RPMI8226 (cell line): ENCODE measurements at places on chromosomes 1 and 21.

- DNase-seq, result peak; percentile 96
Observed at GRCh38 chr1:93591676-93592550, 89.7 kb downstream of the BCAR3 start.

GRCh38 chr1:181416268-181416860 is 67.0 kb upstream of the CACNA1E start:
- DNase-seq, result no peak

GRCh38 chr1:21321963-21322680 is 31.9 kb upstream of the ECE1 start:
- no peak for DNase-seq

GRCh38 chr21:45764792-45765191 is 121.3 kb downstream of the PCBP3 start:
- no peak for DNase-seq

DNA sequence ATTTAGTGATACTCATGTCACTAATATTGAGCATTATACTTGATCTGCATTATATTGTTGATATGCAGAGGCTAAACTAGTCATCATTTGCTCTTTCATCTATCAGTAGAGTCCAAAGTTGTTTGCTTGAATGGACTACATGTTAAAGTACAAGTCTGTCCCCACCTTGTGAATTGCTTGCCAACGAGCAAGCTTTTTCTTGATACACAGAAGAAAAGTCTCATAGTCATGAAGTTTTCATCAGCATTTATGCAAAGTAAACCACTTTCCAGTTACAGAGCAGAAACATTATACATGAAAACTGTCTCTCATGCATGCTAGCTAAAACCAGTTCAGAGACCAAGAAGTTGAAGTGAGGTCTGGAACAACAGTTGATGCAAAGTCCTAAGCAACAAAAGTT is 13.0 kb downstream of the SFPQ start:
- DNase-seq, result no peak

- DNase-seq, result no peak
Observed at GRCh38 chr1:13583966-13584791, 547 bp downstream of the PDPN start.

- no peak for DNase-seq
Observed at GRCh38 chr21:16071761-16072160, 342.0 kb downstream of the USP25 start.

GRCh38 chr1:22870201-22870871 is 102.3 kb downstream of the LACTBL1 start:
- DNase-seq, result no peak

GRCh38 chr1:225468270-225469020 is 40.6 kb upstream of the LBR start:
- DNase-seq, result no peak

DNA sequence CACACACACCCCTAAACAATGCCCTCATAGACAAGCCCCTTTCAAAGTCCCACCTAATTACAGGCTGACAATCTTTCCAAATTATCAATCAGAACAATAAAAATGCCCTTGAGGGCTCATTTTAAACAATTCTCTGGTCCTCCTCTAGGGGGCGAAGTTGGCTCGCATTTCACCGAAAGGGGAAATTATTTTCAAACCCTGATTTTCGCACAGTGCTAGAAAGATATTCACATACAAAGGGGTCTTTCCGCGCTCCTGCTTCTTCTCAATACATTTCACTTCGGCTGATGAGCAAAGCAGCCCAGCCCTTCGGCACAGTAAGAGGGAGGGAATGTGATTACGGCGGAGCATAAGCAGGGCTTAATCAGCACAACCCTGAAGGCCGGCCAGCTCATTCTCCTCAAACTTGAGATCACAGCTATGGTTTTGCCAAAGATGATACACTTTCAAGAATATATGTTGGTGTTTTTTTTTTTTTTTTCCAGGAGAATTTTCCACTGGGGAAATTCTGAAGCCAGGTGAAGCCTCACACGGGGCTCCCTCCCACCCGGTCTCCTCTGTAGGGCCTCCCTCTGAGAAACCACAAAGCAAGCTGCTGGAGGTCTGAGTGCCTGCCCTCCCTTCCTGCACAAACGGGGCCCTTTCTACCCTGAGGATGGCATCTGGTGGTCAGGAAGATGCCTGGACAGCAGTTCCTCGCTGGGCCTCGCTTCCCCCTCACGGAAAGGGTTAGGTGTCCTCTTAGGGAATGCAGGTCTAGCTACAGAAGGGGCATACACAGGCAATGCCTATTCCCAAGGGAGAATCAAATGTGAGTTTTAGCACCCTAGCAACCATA is 66.9 kb downstream of the GNG12 start:
- peak; percentile 49 for DNase-seq

DNA sequence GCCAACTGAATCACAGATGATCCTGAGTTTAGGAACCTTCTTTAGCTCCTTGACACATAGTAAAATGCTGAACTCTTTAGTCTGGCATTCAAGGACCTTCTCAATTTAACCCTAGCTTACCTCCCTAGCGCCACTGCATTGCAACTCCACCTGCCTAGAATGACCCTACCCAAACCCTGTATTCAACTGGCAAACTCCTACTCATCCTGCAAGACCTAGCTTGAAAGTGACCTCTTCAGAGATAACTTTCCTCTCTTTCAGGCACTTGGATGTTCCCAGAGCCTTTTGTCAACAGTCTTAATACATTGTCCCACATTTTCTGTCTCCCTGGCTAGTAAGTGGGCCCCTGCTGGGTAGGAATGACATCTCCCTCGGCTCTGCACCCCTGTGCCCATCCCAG is 19.7 kb downstream of the TRIM62 start:
- no peak for DNase-seq

DNA sequence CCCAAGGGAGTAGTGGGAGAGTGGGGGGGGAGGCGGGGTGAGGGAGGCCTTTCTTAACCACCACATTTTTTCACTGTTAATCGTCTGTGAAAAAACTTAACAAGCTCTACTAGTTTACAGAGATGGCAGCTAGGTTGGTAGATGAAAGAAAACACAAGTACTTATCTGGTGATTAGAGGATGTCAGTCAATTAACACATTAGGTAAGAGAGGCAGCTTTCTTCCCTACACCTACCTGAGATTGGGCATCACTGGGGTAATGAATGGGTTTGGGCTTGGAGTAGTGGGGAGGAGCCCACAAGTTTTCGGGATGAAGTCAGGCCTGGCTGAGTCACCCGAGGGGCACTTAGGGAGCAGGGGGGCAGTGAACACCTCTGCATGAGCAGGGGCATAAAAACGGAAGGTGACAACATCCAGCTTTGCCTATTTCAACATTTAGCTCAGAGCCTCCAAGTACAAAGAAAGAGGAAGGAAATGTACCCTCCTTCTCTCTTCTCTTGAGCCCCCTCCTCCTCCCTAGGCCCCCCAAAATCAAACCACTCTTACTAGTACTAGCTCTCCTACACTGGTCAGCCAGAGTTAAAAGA is 2.5 kb downstream of the LBR start:
- no peak for DNase-seq

- DNase-seq, result no peak
Observed at GRCh38 chr1:94092210-94092613, 28.7 kb downstream of the ABCA4 start.

DNA sequence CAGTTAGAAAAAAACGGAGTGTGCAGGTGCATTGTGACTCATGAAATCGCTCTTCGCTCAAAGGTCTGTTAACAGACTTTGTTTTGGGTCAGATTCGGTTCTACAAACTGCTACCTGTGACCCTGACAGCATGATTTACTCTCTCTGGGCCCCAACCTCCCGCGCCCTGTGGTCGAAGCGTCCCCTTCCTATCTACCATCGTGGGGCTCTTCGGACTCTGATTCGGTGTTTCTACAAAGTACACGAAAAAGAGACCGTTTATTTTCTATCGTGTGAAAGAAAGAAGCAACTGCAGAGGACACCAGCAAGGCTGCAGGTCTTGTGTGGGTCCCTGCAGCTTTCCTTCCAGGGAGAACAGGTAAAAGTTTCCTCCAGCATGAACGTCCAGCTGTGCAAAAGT is 29.4 kb upstream of the SLC19A1 start:
- no peak for DNase-seq

GRCh38 chr1:247638781-247639180 is 33.4 kb downstream of the OR2G3 start:
- DNase-seq, result no peak

- DNase-seq, result no peak
Observed at GRCh38 chr1:228011721-228012311, 5.0 kb downstream of the WNT3A start.

DNA sequence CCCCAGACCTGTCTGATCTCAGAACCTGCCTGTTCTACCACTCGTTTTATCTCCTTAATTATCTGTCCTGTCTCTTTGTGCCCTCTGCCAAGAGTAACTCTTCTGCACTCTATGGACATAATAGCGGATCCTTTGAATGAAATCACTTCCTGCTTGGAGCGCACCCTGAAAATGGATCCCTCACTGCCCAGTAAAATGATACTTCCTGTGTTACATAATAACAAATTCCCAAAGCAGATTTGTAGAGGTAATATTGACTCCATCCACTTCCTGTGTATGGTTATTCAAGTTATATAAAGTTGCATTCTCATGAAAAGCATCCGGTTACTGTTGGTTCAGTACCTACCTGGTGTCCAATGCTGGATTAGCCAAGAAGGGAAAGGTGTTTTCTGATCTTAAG is 246.0 kb downstream of the TRABD2B start:
- no peak for DNase-seq

DNA sequence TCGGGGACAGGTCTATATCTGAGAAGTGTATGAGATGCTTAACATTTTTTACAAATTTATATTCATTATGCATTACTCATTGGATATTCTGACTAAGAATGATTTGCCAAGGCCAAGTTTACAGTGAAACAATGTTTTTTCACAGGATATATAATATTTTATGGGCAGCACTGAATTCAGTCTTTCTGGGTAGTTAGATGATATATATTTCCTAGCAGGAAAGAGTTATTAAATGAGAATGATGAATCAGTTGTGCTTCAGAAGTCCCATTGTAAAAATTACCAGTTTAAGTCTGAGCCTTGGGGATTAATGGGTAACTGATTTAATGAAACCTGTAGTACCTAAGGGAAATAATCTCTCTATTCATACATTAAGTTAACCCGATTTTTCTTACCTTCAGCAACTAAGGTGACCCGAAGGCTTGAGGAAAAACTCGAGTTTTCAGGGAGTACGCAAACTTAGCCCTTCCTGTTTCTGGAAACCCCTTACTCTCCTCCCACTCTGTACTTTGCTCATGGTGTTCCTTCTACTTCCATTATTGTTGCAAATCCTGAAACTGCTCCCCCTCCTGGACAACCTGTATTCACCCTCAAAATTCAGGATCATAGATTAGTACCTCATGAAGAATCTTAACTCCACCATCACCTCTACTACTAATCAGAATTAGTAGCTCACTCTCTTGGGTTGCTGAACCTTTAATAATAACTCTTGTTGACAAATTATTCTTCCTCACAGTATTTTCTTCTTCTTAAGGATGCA is 135.1 kb downstream of the AK5 start:
- DNase-seq, result no peak

DNA sequence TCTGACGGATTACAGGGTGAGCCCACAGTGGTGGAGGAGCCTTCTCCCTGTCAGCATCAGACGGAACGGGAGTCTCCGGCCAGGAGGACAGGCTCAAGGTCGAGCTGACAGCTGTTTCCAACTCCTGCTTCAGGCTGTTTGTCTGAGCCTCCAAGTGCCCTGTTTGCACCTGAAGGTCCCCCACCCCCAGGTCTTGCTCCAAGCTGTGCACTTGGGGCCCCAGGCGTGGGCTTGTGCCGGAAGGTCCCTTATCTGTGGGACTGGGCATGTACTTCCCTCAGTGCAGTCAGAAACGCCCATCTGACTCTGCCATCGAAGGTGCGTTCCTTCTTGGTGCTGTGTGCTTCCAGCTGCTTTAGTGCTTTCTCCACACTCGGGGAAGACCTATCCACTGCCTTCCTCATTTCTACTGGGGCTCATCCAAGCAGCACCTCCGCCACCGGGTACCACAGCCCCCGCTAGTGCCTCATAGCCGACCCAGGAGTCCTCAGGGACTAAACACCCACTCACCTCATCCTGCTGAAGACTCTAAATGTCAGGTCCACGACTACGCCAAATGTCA is 29.5 kb upstream of the CR2 start:
- DNase-seq, result peak; percentile 43

DNA sequence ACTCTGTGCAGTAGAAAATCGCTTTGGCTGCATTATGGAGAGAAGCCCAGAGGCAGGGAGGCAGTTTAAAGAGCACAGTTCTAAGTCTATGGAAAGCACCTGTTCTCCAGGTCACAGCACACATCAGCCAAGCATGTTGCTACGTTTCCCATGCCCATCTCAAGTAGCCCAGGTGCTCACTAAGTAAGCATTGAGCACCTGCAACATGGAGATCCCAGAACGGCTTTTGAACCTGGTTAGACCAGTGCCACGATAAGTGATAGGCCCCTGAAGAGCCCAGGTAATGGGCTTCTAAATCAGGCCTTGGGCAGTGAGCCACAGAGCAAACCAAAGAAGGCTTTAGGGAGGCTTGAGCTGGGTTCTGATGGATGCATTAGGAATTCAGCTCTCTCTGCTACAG is 186.2 kb downstream of the C1orf94 start:
- DNase-seq, result no peak

- DNase-seq, result no peak
Observed at GRCh38 chr1:58999676-59000075, 215.8 kb upstream of the JUN start.

DNA sequence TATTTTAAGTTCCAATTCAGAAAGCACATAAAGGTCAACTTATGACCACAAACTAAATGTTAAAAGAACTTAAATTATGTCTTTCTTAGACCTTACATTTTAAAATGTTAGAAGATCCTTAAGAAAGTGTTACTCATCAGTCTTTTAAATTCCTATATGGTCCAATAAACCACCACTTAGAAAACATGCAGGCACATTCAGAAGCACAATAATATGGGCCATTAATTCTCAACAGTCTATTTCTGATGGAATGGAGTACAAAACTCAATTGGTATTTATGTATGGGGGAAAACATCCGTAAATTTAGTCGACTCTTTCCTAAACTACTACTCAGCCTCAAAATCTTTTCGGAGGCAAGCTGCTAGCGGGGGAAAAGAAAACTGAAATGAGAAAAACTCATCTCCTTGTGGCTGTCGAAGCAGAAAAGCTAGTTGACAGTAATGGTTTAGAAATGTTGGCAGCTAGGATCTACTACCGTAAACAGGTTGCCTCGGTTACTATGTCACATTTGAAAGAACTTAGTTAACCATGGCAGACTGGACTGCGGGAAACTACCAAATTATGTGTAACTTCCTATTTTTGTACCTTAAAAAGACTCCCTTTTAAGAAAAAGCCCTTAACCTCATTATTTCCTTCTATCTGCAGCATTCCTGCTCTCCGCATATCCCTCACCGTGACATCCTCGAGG is 1.0 kb downstream of the TRMT1L start:
- peak; percentile 48 for DNase-seq

DNA sequence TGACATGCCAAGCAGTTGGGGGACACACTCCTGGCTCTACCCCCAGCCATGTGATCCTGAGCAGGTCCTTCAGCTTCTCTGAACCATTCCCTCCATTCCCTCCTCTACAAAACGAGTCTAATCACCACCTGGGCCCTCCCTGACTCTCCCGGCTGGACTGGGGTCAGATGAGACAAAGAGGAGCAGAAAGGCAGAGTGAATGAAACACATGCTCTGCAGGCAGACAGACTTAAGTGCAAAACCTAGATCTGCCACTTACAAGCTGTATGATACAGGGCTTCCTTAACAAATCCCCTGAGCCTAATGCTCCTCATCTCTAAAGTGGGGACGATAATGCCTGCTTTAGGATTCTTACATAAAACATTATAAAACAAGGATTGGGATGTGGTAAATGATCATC is 17.3 kb downstream of the RIMS3 start:
- DNase-seq, result no peak
